ENCODE measurements at places on chromosomes 5 and 9.

DNA sequence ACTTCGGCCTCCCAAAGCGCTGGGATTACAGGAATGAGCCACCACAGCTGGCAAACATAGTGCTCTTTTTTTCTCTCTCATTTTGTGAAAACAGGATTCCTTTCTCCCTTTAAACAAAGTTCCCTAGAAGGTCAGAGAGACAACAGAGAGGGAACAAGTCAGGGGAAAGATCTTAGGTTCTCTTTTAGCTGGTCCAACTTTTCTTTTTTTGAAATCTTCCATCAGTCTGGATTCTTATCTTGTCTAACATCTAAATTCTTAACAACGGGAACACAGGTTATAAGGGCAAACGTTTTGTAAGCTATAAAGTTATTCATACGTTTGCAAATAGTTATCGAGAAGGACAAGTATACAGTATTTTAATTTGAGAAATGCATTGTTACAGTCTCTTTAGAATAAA lies 224.1 kb upstream of the TBCA start:
- DNase-seq = no peak

DNA sequence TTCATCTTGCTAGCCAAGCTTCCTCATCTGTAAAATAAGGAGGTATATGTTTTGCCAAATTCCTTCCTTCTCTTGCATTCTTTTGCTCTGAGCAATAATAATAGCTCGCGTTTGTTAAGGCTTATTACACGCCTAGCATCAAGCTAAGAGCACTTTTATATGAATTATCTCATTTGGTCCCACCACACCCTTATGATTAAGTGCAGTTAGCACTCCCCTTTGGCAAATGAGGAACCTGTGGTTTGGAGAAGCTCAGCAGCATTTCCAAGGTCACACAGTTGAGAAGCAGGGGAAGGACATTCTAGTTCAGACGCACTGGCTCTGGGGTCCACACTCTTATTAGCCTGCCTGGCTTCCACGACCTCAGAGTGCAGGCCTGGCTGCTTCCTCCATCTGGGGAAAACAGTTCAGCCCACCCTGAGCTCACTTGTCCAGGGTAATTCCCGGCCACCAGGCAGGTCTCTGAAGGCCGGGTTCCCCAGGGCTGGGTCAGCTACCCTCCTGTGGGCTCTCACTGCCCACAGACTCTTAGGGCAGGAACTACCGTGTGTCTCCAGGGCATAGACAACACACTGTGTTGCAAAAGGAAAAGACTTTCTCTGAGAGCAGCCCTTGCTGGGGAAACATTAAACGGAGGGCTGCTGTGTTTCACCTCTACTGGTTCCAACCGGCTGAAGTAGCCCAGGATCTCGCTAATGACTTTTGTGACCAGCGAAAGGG lies 9.9 kb upstream of the FBP1 start:
- DNase-seq = no peak

GRCh38 chr9:70105147-70105546 lies 61.5 kb downstream of the MAMDC2 start:
- no peak for DNase-seq

- DNase-seq = no peak
These were observed 12.3 kb downstream of the RMI1 start for GRCh38 chr9:83992901-83993300.

DNA sequence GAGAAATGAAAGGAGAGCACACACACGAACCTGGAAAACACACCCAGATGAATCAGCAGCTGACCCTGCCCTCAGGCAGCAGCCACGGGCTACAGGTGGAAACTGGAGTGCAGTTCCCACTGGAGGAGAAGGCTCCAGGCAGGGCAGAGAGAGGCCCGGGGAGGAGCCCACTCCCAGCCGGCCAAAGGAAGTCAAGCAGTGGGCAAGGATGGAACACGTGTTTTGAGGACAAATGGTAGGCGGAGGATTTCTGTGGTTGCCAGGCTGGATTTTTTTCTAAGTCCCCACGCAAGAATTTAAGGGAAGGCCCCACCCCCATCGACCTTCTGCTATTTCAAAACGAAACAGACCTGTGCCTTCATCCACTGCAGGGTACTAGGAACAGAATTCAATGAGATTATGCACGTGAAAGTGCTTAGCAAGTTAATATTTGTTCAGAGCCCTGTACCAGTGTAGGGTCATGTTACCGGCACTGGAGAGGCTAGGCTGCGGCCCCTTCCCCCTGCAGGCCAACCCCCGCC lies 6.8 kb downstream of the EPB41L4B start:
- DNase-seq = no peak

DNA sequence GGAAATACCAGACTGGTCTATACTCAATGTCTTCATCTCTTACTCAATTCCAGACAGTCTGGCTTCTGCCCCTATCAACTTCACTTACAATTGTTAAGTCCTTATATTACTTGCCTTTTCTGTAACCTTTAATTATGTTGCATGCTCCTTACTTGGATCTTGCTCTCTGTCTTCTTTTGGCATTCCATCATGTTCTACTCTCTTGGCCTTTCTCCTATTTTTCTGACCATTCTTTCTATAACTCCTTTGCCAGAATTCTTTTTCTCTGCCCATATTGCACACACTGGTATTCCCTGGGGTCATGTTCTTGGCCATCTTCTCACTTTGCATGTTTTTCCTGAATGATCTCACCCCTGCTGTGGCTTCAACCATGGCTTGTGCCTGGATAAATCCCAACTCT lies 209.8 kb upstream of the ZNF462 start:
- no peak for DNase-seq

- no peak for DNase-seq
These were observed 86.0 kb downstream of the UHRF2 start for GRCh38 chr9:6498982-6499381.

DNA sequence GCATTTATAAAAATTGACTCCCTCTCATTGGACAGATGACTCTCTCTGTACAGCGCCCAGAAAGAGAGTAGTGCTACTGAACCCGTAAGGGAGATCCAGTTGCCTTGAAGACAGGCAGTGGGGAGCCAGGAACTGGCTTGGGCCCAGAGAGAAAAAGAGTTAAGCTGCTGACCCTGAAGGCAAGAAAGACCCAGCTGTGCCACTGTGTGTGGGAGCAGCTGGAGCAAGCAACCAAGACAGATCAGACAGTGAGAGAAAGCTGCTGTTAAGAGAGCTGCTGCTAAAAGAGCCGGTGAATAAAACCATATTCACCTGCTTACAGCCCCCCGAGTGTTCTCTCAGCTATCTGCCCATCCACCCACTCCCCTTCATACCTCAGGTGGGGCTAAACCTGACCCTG lies 149.7 kb upstream of the ADAMTS16 start:
- DNase-seq = no peak

DNA sequence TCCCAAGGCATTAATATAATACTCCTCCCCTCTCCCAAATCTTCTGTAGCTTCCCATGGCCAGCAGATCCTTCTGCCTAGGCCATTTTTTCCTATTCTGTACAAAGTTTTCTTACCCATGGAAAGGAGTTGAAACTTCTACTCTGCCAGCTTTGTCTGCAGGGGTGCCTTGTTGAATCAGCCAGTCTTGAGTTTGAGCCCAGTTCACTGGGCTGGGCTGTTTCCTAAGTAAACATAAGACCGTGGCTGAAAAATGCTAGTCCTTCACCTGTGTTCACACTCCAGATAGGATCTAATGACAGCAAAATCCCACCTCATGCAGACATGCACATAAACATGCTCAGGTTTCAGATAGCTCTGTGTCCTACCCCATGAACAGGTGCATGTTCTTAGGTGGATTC lies 10.4 kb downstream of the TEX48 start:
- no peak for DNase-seq

DNA sequence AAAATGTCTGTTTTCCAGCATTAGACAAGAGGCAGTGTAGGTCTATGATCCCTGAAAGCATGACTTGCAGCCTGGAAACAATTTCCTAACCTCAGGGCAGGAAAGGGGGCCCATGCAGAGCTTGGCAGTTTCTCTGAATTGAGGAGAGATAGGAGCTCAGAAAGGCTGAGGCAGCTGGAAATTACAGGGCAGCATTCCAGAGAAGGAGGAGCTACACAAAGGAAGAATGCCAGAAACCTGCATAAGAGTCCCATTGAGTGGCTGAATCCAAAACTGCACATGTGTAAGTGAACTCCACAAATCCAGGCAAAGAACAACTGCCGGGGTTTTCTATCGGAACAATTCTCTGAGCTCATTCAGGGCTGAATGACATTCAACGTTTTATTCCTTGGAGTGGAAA lies 346.8 kb downstream of the PIK3R1 start:
- no peak for DNase-seq

DNA sequence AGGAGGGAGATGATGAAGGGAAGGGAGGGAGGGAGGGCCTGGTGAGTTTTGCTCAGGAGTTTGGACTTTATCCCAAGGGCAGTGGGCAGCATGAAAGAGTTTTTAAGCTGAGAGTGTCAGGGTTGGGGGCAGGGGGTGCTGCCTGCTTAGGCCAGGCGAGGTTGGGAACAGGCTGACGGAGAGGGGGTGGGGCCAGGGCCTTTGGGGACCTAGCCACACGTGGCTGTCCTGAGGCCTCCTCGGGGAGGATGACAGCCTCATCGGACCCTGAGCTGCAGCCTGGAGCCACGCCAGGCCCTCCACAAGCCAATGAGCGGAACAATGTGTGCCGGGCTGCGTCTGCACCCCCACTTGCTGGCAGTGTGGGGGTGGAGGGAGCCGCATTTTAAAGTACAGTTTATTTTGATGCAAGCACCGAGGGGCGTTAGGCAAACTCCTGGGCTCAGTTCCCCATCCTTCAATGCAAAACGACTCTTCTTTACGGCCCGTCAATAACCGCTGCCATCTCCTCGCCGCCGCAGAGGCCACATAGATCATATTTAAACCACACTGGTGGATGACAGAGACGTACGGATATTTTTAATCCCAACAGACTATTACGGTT lies 5.3 kb upstream of the RXRA start:
- DNase-seq = no peak

DNA sequence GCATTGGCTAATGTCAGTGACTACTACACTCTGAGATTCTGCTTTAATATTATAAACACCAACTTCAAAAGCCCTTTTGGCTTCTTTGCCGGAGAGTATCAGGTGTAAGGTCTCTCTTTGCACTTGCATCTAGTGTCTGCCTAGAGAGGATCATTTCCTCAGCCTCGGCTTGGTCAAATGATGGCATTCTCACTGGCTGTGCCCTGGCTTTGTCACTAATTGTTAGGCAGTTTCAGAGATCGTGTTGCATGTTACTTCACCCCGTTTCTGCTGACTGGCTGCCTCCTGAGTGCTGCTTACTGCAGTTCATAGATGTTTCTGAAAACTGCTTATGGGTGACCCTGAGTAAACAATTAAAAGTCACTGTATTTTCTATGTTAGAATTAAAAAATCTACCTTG lies 48.8 kb downstream of the SLC1A3 start:
- no peak for DNase-seq

- no peak for DNase-seq
These were observed 90.8 kb upstream of the IRX4 start for GRCh38 chr5:1973391-1974013.

DNA sequence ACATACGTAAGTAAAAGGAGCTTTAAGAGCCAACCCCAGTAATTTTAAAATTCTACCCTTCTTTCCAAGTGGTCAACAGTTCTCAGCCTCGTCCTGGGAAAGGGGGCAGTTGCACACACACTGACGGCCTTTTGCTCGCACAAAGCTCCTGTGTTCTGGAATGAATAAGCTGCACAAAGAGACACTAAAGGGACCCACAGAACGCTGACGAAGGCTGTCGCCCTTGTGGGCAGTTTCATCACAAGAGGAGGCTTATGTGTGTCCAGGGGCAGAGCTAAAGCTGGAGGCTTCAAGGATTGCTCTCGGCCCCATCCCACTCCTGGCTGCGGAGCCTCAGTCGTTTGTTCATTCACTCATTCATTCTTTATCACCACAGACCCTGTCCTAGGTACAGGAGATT lies 67.0 kb upstream of the NEK6 start:
- DNase-seq = no peak

- no peak for DNase-seq
These were observed 298.3 kb upstream of the TNC start for GRCh38 chr9:115416299-115416698.

All from stimulated activated CD8-positive, alpha-beta memory T cell treated with anti-CD3 and anti-CD28 coated beads, Interleukin-2, amount 100 ng/mL, for 1 hour (primary cell).